ENCODE measurements at places on chromosomes 3 and 15. TPM values are rescaled to one million over a fixed set of nuclear protein-coding genes. Genes with fewer than 3 reads are reported as not detected.

DNA sequence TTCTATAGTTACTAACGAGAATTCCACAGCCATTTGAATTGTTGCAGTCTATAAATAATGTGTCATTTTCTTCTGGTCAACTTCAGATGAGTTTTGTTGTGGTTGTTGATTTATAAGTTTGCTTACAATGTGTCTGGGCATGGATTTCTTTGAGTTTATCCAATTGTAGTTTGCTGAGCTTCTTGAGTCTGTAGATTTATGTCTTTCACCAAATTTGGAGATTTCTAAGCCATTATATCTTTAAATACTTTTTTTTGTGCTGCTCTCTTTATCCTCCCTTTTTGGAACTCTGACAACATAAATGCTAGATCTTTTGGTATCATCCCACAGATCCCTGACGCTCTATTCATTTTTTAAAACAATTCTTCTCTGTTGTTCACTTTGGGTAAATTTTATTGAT, 63.2 kb upstream of the NDUFB4 start:
- DNase-seq = no peak

GRCh38 chr15:101322016-101322695, 27.1 kb upstream of the SNRPA1 start:
- DNase-seq = no peak

DNA sequence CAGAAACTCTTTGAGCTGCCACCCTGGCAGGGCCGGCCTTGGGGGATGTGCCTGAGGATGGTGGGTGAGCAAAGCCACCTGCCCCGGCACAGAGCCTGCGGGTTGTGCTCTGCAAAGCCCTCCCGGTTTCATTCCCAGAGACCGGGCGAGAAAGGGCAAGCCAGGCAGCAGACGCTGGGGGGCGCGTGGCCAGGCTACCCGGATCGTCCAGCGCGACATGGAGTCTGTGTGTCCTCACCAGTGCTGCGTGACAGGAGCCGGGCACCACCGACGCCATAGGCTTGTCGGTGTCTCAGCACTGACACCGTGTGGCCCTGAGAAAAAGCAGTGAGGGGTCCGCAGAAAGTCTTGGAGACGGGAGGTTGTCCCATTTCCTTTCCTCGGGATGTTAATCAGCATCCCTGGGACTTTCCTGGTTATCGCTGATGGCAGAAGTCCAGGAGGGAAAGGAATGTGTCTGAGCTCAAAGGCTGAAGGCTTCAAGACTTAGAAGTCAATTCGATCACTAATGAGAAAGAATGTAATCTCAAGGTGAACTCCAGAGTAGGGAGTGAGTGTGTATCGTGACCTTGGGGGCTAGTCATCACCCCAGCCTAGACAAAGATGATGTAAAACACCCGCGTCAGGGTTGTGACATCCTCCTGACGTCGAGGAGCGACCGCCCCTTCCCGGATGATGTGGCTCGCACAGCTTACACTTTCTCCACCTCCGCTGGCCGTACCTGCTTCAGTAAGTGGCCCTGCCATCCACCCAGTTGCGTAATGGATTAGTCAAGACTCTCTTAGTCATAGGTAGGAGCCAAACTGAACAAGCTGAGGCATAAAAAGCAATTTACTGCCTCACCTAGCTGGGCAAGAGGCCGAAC, 36.3 kb upstream of the PLA2G4E start:
- DNase-seq = peak; percentile 92

Gene PP2D1
- not detected for polyA plus RNA-seq

DNA sequence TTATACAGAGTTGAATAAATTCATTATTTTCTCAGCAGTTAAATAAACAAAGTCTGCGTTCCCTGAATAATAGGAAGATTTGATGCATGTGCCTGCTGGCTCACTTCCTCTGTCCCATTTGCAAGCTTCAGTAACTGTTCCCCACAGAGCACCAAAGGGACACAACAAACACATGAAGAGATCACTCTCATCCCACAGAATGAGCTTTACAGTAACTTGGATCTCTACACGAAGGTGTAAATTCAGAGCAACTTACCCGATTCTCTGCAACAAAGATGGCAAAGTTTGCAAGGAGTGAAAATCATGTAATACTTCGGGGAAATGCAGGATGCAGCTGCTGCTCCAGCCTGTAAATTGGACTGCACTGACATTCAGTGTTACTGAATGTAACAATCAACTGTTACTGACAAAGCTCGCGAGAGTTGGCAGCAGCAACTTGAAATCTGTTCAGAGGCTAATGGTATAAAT, at the start of gene BCHE:
Gene BCHE (minus strand): TSS at position 366 of the 468 bp plus-strand sequence. CDS start 6,390 bp downstream, outside the sequence.
- peak; percentile 32 for DNase-seq
